CD4-positive, alpha-beta T cell treated with Interleukin-1 beta for 1 hour (primary cell): ENCODE measurements at places on chromosomes 12 and 14.
A peak's percentile ranks its signal among the peaks of the same experiment; 100 is the strongest.

- no peak for DNase-seq
These were observed 104.3 kb upstream of the MAX start for GRCh38 chr14:65206448-65207096.

DNA sequence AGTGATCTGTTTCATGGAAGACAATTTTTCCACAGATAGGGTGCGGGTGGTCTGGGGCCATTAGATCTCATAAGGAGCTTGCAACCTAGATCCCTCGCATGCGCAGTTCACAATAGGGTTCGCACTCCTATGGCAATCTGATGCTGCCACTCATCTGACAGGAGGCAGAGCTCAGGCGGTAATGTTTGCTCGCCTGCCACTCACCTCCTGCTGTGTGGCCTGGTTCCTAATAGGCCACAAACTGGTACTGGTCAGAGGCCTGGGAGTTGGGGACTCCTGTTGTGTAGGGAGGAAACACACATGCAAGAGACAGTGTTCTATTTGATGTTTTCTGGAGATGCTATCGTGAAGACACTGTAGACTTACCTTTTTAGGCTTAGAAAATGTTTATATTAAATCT lies 77.0 kb upstream of the FGD4 start:
- DNase-seq, result no peak

GRCh38 chr14:42424501-42424900 lies 817.8 kb downstream of the LRFN5 start:
- no peak for DNase-seq

- DNase-seq, result no peak
These were observed 923.3 kb downstream of the AACS start for GRCh38 chr12:125988545-125988944.

DNA sequence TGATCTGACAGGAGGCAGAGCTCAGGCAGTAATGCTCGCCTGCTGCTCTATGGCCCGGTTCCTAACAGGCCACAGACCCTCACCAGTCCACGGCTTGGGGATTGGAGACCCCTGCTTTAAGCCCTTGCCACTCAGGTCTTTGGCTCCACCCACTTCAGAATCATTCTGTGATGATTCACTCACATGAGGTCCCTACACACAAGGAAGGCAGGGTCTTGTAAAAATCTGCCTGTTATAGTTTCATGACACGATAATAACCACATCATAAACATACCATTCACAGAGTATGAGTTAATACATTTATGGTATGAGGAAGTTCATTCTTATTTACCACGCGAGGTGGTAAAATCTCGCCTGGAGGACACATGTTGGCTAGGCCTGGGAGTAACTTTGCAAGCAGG lies 29.0 kb upstream of the MAX start:
- no peak for DNase-seq

- DNase-seq, result peak; percentile 70
These were observed 14.3 kb downstream of the EXOC3L4 start for GRCh38 chr14:103108749-103109207.

GRCh38 chr14:92937051-92937937 lies 14.3 kb downstream of the CHGA start:
- no peak for DNase-seq

- peak; percentile 59 for DNase-seq
These were observed 6.1 kb upstream of the PSMA3 start for GRCh38 chr14:58238252-58239243.

DNA sequence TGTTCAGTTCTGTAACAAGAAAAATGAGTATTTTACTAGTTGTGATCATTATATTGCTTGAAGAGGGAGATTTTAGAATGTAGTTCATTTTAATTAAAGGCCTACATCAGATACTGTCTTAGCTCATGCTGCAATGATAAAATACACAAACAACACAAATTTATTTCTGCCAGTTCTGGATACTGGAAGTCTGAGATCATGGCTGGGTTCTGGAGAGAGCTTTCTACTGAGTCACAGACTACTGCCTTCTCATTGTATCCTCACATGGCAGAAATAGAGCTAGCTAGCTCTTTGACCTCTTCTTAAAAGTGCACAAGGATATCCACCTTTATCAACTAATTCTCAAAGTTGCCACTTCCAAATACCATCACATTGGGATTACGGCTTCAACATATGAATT lies 53.8 kb downstream of the MIS18BP1 start:
- DNase-seq, result no peak

- no peak for DNase-seq
These were observed 12.2 kb upstream of the CLMN start for GRCh38 chr14:95331708-95332408.

DNA sequence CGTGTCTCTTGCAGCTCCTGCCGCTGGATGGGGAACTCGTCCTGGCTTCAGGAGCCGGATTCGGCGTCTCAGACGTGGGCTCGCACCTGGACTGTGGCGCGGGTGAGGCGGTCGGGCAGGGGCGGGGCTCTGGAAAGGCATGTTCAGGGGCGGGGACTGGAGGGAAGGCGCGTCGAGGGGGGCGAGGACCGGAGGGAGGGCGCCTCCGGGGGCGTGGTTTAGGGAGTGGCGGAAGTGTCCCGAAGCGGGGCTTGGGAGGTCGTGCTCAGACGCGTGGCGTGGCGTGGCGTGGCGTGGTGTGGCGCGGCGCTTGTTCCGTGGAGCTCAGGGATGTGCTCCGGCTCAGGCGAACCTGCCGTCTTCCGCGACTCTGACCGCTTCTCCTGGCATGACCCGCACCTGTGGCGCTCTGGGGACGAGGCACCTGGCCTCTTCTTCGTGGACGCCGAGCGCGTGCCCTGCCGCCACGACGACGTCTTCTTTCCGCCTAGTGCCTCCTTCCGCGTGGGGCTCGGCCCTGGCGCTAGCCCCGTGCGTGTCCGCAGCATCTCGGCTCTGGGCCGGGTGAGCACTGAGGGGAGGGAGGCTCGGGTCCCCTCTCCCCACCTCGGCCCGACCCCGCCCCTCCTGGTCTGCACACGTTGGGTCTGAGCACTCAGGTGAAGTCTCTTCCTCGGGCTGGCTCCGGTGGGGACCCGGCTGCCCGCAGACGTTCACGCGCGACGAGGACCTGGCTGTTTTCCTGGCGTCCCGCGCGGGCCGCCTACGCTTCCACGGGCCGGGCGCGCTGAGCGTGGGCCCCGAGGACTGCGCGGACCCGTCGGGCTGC lies 6.2 kb downstream of the AMN start:
- peak; percentile 83 for DNase-seq

DNA sequence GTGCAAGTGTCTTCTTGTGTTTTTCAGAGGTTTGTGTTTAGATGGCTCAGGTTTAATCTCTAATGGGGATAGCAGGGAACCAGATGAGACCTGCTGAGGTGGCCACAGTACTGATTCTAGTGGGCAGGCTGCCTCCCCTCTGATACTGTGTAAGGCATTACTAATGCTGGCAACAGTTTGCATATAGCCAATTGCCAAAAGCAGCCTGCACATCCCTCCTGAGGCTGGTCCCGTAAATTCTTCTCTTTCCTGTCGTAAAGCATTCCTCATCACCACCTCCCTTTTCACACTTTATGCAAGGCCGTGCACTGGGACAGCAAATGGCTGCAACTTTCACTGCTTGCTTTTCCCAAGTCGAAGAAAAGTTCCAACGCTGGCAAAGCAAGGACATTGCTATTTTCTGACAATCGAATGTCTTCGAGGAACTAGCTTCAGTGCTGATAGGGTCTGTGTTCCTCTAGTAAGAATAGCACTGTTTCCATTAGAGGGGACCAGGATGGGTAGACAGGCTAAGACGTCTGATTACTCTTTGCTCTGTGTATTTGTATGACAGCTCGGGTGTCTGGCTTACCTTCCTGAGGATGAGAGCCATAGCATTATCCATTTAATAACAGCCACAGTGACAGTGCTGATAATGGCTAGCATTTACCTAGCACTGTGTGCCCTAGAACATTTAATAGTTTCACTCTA lies 178.2 kb upstream of the HIF1A start:
- no peak for DNase-seq

DNA sequence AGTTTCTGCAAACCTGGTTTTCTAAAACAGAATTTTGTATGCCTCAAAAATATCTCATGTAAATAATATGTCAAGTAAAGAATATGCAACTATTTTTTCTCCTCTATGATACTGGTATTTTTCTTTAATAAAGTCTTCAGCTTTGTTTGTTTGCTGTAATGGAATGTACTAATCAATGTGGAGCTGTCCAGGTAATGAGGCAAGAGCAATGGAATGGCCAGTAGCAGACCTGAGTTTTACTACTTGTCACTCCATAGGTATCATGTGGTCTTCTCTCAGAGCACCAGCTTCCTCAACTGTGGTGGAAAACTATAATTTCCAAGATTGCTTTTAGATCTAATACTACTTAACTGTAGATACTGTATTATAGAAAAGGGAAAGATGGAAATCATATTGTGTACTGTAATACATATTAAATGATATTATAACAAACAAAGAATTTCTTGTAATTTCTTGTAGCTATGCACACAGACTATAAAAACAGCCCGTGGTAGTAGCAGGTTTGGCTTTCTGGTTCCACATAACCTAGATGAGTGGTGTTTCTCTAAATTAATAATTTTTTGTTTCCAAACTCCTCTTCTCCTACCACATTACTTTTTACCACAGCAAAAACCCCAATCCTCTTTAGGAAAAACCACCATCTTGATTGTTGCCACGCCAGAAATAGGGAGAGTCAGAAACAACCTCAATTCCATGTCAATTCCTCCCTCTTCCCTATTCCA lies 70.6 kb downstream of the KIF21A start:
- DNase-seq, result no peak

- no peak for DNase-seq
These were observed 182.1 kb upstream of the HMGA2 start for GRCh38 chr12:65642061-65642661.

DNA sequence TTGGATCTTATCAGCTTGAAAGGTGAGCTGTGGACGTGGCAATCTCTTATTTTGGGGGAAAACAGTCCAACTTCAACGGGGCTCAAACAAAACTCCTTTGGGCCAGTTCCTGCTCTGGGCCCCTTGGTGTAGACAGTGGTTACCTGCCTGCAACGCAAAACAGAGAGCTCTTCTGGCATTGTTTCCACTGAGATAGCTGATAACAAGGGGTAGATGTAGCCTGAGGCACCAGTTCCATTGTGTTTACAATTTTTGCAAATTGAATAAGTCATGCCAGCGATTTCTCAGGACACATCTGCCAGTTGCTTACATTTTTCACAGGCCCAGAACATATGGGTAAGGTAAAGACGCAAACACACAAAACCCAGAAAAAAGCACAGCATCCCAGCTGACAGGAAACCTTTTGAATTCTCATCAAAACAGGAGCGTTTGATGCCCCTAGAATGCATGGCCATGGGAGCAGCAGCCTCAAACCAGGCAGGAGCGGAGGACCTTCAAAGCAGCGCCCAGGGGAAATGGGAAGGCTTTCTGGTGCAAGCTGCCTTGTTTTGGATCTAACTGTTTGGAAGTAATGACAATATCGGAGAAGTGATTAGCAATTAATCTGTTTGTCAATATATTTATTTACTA lies 259.7 kb downstream of the AACS start:
- no peak for DNase-seq
